Left renal pelvis (tissue), 4 donors: ENCODE measurements at places on chromosomes 3 and 15.

- DNase-seq: no peak
Observed at GRCh38 chr3:174336784-174337183, 522.4 kb upstream of the NAALADL2 start.

DNA sequence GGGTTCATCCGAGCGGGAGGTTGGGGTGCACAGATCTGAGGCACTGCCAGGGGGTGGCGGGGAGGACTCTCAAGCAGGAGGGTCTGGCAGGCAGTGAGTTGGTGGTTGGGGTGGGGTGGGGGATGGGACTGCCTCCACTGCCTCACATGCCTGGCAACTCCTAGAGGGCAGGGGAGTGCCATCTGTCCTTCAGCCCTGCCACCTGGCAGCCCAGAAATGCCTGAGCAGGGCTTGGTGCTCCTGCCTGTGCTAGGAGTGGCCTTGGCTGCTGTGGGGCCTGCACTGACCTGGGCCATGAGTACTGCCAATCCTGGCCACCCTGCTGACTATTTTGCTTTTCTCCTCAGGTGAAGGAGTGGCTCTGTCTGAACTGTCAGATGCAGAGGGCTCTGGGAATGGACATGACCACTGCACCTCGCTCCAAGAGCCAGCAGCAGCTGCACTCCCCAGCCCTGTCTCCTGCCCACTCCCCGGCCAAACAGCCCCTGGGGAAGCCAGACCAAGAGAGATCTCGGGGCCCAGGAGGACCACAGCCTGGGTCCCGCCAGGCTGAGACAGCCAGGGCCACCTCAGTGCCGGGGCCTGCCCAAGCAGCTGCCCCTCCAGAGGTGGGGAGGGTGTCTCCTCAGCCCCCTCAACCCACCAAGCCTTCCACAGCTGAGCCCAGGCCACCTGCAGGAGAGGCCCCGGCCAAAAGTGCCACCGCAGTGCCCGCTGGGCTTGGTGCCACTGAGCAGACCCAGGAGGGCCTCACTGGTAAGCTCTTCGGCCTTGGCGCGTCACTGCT is 32.0 kb upstream of the APEH start:
- DNase-seq: no peak

DNA sequence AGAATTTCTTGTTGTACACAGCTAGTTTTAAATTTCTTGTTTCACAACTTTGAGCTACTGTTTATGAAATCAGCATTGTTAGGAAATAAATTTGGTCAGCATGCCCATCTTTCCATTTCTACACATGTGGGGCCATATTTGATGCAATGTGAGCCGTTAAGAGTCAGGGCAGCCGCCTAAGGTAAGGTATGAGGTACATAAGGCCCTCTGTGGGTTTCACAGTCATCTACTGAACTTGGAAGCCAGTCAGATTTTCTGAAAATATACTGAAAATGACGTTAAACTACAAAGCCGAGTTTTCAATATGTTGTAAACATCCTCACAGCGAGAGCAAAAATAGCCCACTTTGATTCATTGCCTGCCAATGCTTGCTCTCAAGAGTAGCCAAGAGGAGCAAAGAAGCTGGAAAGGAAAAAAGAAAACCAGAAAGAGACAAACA is 94.7 kb upstream of the PDZRN3 start:
- DNase-seq: no peak

DNA sequence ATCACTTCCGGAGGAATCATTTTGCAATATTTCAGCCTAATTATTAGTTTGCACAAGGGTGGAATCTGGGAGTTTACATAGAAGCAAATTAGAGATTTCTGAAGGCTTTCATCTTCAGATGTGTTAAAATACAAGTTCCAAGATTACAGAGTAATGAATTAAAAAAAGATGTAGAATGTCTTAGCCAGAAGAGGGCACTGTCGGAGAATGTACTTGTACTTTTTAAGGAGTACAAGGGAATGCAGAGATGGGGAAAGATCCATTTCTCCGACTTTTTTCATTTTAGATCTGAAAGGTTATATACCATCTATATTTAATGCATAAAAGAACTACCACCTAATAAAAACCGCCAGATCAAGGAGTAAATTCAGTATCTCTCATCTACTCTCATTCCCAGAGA is 43.1 kb upstream of the WDR5B start:
- peak; percentile 4 for DNase-seq

DNA sequence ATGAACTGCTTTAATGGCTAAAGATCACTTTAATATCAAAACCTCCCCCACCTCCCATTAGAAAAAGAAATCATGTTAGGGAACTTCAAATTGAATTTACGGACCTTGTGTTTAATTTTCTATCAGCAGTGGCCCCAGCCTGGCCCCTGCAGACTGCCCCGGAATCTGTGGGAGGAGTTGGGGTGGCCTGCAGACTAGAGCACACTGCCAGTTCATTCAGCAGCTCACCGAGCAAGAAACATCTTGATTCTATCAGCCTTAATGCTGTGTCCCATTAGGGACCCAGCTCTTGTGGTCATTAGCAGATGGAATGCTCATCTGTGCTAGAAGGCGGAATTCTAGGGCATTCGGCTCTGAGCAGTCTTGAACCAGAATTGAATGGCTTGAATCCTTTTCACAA is 54.2 kb downstream of the FLNB start:
- DNase-seq: no peak

- DNase-seq: no peak
Observed at GRCh38 chr3:50164984-50165909, 10.1 kb downstream of the SEMA3F start.

- DNase-seq: no peak
Observed at GRCh38 chr3:157501863-157502262, 1.4 kb downstream of the VEPH1 start.

GRCh38 chr3:112776836-112777235 is 69.8 kb downstream of the CD200R1L start:
- no peak for DNase-seq

GRCh38 chr3:151016478-151016795 is 43.9 kb upstream of the CLRN1 start:
- DNase-seq: no peak

DNA sequence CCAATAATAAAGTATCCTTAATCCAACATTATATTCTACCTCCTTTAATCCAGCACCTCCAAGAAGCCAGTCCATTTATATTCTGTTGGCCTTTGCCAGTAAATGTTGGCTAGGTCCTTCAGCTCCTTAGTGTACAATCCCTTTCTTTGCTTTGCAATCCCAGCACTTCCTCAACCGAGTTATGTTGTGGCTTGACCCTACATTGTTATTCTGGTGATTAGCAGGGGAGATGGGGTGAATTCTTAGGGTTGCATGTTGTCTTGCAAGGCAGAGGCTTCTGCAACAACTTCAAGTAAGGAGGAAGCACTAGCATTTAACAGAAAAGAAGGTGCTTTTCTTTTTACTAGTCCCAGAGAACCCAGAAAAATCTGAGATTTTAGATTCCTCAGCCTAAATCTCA is 127.2 kb downstream of the CD47 start:
- no peak for DNase-seq

DNA sequence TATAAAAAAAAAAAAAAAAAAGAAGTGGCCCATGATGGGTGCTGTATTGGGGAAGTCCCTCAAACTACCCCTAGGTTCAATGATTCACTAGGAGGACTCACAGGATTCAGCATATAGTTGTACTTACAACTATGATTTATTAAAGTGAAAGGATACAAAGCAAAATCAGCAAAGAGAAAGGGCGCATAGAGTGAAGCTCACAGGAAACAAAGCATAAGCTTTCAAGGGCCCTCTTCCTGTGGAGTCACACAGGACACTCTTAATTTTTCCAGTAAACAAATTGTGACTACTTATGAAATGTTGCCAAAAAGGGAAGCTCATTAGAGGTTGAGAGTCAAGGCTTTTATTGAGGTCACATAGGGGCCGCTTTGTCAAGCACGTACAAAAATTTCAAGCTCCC is 153.7 kb upstream of the GAP43 start:
- no peak for DNase-seq

- DNase-seq: no peak
Observed at GRCh38 chr3:8466526-8466925, 35.1 kb upstream of the LMCD1 start.

DNA sequence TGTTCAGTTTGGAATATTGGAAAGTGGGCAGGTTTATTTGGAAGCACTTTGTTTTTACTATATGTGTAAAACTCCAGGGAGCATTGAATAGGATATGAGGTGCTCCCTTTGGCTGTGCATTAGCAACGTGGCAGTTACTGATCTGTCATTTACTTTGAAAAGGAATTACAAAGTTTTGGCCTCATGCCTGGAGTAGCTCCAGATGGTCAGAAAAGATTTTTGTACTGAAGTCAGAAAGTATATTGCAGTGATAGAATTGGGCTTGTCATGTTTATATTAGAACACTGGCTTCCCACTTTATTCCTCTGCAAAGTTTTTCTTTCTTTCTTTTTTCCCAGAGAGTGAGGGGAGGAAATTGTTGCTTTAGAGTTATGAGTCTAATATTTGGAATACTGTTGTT is 26.1 kb downstream of the FNDC3B start:
- DNase-seq: no peak

DNA sequence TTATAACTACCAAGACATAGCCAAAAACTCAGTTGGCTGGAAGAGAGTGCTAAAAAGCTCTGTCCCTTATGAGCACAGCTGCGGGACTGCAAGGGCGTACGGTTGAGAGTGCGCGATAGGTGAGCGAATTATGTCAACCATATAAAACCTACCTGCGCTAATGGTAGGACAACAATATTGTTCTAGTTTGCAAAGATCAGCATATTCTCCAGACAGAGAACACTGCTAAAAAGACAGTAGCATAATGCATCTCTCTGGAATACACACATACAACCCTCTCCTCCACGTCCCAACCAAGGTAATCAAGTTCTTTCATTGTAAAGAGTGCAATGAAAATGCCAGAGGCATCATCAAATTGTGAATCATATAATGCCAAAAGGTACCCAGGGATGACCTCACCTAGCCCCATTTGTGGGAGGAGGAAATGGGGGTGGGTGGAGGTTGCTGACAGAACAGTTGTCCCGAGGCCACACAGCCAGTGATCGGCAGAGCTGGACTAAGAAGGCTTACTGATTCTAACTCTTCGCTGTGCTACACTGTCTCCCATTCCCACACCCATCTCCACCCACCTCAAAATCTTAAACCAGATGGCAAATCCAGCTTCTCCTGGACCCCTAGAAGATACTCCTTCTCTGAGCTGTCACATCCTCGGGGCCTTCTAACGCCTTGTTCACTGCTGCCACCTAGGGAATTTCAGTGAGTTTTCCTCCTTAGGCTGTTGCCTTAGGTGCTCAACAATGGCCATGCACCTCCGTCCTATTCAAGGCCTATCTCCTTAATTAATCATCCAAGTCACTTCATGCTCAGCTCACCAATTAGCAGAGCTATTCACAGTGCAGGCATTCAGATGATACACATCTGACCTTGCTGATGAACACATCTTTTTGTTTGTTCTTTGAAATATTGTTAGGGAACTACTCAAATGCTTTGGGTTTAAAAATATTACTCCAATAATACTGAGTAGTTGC is 60.7 kb downstream of the RPL22L1 start:
- no peak for DNase-seq

GRCh38 chr3:133995264-133995663 is 34.5 kb downstream of the SLCO2A1 start:
- no peak for DNase-seq

DNA sequence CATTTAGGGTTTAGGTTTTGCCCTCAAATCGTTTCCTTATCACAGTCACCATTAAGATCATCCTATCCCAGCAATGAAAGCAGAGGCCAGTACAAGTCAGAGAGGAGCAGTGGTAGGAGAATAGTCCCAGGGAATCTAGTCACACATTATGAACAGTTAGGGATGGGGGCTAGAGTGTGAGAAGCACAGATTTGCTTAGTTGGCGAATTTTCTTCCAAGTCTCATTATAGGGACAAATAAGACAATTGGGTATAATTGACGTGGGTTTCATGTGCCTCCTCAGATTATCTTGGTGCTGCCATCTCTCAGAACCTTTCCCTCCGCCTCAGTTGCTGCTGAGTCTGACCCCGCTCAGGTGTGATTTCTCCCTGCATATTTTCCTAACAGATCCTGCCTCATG is 407.1 kb downstream of the SQOR start:
- DNase-seq: no peak

GRCh38 chr3:175737646-175738572 is 878.8 kb downstream of the NAALADL2 start:
- DNase-seq: no peak

- no peak for DNase-seq
Observed at GRCh38 chr3:39295184-39295775, 15.4 kb upstream of the CX3CR1 start.

- no peak for DNase-seq
Observed at GRCh38 chr3:155605571-155605970, 139.3 kb downstream of the PLCH1 start.

- no peak for DNase-seq
Observed at GRCh38 chr3:46913644-46914043, 36.1 kb downstream of the PTH1R start.

DNA sequence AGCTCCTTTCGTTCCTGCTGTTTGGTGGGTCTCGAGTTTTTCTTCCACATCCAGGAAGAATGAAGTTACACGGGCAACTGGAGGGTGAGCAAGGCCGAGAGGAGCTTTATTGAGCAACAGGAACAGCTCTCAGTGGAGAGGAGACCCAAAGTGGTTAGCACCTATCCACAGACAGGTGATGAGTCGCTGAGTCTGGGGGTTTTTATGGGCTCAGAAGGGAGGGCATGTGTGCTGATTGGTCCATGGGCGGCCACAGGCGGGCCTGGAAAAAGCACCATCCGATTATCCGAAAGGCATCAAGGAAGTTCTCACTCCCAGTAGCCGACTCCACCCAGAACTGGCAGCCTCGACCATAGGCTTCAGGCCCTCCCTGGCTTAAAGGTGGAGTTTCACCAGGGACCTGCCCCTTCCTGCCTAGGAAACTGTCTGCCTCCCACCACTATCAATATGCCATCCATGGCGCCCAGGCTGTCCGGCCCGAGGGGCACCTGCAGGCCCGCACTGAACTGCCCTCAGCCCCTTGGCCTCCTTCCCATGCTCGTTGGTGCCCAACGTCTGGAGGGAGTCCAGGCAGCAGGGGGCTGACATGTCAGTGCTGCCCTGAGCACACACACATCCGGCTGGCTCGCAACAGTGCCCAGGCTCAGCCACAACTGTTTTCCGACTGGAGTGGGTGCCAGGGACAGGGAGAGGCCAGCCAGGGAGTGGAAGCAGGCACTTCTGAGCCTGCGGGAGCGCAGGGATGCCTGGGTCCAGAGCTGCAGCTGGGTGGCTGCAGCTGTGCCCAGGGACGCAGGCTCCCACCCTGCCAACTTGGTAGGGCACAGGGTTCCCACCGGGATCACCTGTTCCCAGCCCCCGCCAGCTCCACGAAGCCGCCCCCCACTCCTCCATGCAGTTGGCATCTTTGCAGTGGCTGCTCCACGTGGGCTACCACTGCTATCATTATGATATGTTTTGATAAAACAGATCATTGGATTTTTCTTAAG is 170.2 kb downstream of the FNDC3B start:
- no peak for DNase-seq

GRCh38 chr15:28921336-28921735 is 35.6 kb downstream of the APBA2 start:
- DNase-seq: no peak

GRCh38 chr3:179088306-179088705 is 16.7 kb upstream of the ZMAT3 start:
- DNase-seq: no peak

DNA sequence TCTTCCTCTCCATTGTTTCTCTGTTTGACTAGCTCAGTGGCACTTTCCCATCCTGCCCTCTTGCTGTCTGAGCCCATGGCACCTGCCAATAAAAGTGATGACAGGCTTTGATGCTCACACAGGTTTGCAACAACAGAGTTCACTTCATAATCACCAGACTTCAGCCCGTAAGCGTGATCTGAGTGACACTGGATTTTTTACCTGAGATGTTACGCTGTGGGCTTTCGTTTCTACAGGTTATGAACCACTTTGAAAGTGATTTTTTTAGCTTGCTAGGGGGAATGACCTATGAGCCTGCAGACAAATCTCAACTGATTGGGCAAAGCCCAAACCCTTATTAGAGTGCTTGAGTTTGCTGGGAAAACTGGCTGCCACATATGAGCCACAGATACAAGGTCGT is 173.9 kb upstream of the ICE2 start:
- no peak for DNase-seq
